ENCODE measurements at places on chromosomes 3 and 15.

GRCh38 chr15:92621972-92622533 lies 33.5 kb downstream of the FAM174B start:
- DNase-seq = no peak

DNA sequence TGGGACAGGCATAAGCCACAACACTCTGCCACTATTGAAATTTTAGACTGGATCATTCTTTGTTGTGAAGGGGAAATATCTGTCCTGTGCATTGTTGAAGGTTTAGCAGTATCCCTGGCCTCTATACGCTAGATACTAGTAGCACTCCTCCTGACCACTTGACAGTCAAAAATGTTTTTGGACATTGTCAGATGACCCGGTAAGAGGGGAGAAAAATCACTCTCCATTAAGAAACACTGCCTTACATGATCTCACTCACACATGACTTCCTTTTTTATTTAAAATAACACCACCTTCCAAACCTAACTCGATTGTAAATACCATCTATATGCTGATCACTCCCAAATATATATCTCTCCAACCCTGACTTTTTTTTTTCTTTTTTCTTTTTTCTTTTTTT lies 15.3 kb upstream of the HLTF start:
- DNase-seq = no peak

DNA sequence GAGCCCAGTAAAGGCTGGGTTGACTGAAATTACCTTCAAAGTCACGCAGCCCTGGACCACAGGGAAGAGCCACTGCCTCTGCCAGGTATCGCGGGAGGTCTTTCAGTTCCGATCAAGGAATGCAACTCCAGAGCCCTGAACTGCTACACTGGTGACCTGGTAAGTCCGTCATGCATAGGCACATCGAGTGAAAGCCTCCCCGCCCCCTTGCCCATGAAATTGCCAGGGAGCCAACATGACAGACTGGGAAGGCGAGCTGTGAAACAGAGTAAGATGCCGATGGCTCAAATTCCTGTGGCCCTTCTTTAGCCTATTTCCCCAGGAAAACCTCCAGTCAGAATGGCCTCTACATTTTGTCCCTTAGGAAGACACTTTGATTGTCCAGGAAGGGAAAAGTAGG lies 2.3 kb upstream of the GP5 start:
- no peak for DNase-seq

DNA sequence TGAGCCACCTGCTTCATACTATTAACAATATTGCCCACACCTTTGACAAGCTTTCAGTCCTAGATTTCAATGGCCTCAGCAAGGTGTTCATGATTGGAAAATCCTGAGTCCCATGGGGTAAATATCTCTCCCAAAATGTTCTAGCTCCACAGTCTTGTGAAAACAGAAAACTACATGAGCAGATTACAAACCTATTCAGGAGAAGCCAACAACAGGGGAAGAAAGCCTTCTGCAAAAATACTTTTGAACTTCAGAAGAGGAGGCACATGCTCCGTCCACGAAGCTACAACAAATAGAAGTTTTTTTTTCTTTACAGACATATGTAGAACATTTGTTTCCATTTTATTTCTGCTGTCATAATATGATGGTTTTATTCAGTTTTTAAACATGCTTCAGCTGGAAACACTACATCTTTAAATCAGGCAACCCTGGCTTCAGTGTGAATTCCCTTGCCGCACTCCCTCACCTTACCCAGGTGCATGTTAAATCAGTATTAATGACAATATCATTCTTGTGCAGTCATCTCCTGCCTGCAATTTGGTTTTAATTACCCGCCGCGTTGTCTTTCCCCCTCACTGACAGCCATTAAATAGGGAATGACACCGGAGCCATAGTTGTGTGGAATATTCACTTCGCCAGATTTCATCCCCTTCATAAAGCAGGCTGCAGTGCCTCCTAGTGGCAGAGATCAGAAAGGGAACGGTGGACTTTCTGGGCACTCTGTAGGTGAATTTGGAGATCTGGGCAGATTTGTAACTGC lies 725.5 kb upstream of the ARRDC4 start:
- DNase-seq = peak; percentile 9

- DNase-seq = no peak
Measured at GRCh38 chr3:89315750-89316470, 208.5 kb downstream of the EPHA3 start.

GRCh38 chr3:124385996-124386395 lies 344.3 kb upstream of the UMPS start:
- DNase-seq = no peak

DNA sequence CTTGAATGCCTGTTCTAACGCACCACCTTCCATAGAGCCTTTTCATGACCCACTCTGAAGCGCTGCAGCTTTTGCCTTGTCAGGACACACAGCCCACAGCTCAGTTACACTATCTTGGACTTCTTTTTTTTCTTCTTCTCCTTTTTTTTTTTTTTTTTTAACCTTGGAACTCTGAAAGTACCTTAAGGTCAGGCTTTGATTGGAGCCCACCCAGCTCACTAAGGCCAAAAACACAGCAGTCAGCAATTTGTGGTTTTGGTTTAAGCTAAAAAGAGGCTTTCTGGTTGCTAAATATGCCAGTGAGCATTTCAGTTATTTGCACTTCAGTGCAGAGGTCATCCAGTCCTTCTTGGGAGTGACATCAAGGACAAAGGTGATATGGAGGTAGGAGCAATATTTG lies 1.7 kb downstream of the SLC25A20 start:
- DNase-seq = no peak

Measured in hypothalamus (tissue), 51 donors.